Neural progenitor cell (in vitro differentiated cells): ENCODE measurements at places on chromosomes 2 and 18.

GRCh38 chr2:118986738-118987137 lies 44.7 kb downstream of the MARCO start:
- H3K4me3 ChIP-seq = no peak overlapping the region
- H3K4me1 ChIP-seq = no peaks in the 10 kb centered on the region
- no peaks in the 10 kb centered on the region for H3K27me3 ChIP-seq
- no peak for DNase-seq

DNA sequence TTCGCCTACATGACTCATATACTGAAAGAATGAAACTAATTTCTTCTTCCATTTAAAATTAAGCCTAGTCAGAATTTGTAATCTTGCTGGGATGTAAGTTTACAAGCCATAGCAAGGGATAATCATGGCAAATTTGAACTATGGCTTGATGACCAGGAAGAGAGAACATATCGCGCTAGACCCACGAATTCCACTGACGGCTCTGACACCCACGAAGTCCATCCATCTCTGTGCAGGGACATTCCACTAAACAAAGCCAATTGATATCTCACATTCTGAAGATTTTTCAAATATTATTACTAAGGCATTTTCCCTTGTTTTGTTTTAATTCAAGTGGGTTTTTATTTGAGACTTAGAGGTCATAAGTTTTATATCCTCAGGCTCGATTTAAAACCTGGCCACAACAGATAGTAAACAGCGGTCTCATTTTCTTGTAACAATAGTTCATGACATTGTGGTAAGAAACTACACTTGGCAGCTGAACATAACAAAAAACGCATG lies 113.0 kb downstream of the QPCT start:
- no peaks in the 10 kb centered on the region for H3K36me3 ChIP-seq
- DNase-seq = no peak
- H3K4me1 ChIP-seq = no peaks in the 10 kb centered on the region
- H3K27ac ChIP-seq = no peak overlapping the region
- no peak overlapping the region for H3K4me3 ChIP-seq

- H3K27me3 ChIP-seq = no peaks in the 10 kb centered on the region
- DNase-seq = no peak
- H3K4me3 ChIP-seq = no peak overlapping the region
Observed at GRCh38 chr18:13878857-13879256, 36.5 kb downstream of the MC2R start.

- H3K27me3 ChIP-seq = no peaks in the 10 kb centered on the region
- H3K36me3 ChIP-seq = no peaks in the 10 kb centered on the region
- H3K4me3 ChIP-seq = no peak overlapping the region
- no peak overlapping the region for H3K27ac ChIP-seq
- peaks cover 5% of the 10 kb centered on the region for H3K4me1 ChIP-seq
Observed at GRCh38 chr18:10077986-10078385, 164.2 kb downstream of the VAPA start.

DNA sequence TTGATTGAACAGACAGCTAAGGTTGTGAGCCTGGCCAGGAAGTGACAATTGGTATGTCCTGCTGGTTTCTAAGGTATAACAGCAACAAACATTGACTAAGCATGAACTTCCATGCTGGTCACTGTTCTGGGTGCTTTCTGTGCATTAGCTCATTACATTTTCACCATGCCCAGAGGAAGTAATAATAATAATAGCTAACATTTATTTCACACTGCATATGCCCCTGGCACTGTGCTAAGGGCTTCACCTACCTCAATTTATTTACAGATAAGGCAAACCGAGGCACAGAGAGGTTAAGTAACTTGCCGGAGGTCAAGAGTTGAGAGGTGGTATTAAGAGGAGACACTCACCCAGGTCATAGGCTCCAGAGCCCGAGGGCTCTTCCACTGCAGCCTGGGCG lies 113.6 kb downstream of the PDCL3 start:
- H3K4me3 ChIP-seq = no peak overlapping the region
- H3K27ac ChIP-seq = no peak overlapping the region
- H3K36me3 ChIP-seq = no peaks in the 10 kb centered on the region
- no peaks in the 10 kb centered on the region for H3K4me1 ChIP-seq
- H3K27me3 ChIP-seq = no peaks in the 10 kb centered on the region
- no peak for DNase-seq

GRCh38 chr2:29021886-29022285 lies 40.8 kb downstream of the TOGARAM2 start:
- H3K36me3 ChIP-seq = no peaks in the 10 kb centered on the region
- no peaks in the 10 kb centered on the region for H3K27me3 ChIP-seq
- H3K4me3 ChIP-seq = no peak overlapping the region
- peaks cover 25% of the 10 kb centered on the region for H3K4me1 ChIP-seq
- no peak overlapping the region for H3K27ac ChIP-seq
- DNase-seq = no peak

- no peaks in the 10 kb centered on the region for H3K27me3 ChIP-seq
- H3K4me3 ChIP-seq = no peak overlapping the region
- H3K4me1 ChIP-seq = no peaks in the 10 kb centered on the region
Observed at GRCh38 chr2:191544461-191545062, 133.4 kb upstream of the NABP1 start.

DNA sequence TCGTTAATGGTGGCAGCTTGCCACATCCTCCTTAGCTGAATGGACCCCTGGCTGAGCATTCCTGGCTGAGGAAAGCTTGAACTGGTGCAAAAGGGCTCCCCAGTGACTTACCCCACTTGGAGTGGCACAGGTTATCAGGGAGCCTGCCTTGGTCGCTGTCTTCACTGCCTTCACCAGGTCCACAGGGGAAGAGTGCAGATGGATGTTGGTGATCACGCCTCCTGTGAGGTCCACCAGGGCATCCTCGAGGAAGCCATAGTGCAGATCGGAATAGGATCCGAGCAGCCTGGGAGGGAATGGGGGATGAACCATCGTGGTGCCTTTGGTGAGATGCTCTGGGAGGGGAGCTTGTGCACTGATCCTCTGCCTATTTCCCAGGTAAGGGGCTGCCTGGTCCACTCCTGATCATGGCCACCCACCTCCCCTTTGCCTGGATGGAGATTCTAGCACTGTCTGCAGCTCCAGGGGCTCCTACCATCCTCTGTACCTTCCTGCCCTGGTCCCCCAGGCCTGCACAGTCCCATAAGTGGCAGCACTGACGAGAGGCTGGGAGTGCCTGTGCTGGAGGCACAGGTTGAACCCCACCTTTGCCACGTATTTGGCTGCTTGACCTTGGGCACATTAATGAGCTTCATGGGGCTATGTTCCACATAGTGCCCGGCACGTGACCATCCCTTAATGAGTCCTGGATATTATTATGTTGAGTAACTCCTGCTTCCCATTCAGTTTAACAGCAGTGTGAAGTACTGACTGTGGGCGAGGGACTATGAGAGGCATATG lies 43.0 kb downstream of the CAPN13 start:
- H3K27ac ChIP-seq = no peak overlapping the region
- H3K4me3 ChIP-seq = no peak overlapping the region
- H3K36me3 ChIP-seq = no peaks in the 10 kb centered on the region
- DNase-seq = no peak
- no peaks in the 10 kb centered on the region for H3K27me3 ChIP-seq

GRCh38 chr2:114113518-114113917 lies 223.6 kb downstream of the ACTR3 start:
- no peak overlapping the region for H3K4me3 ChIP-seq
- H3K36me3 ChIP-seq = no peaks in the 10 kb centered on the region
- no peak overlapping the region for H3K27ac ChIP-seq
- H3K27me3 ChIP-seq = no peaks in the 10 kb centered on the region

DNA sequence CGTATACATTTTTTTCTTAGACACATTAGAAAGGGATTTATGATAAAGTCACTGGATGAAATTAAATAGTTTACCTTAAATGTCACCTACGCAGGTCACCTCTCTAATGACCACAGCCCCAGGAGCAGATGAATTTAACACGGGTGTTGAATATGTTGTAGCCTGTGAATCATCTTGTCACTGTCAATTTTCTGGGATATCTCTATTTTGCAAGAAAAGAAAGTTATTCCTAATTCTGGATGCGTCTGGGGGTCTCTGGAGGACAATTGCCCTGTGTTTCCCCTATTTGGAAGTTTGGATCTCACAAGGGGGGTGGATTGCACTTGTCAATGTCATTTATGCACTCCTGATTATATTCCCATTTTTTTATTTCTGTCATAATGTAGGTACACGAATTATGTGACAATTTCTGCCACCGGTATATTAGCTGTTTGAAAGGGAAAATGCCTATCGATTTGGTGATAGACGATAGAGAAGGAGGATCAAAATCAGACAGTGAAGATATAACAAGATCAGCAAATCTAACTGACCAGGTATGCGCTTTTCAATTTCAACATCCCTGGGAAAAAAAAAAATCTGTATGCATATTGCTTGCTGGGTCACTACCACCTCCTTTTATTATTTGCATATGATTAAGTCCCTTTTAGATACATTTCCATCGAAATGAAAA lies 7.7 kb downstream of the MEIS1 start:
- peaks cover 100% of the 10 kb centered on the region for H3K27me3 ChIP-seq
- H3K27ac ChIP-seq = no peak overlapping the region
- peaks cover 71% of the 10 kb centered on the region for H3K4me1 ChIP-seq
- no peak for DNase-seq
- H3K4me3 ChIP-seq = no peak overlapping the region
- H3K36me3 ChIP-seq = no peaks in the 10 kb centered on the region

DNA sequence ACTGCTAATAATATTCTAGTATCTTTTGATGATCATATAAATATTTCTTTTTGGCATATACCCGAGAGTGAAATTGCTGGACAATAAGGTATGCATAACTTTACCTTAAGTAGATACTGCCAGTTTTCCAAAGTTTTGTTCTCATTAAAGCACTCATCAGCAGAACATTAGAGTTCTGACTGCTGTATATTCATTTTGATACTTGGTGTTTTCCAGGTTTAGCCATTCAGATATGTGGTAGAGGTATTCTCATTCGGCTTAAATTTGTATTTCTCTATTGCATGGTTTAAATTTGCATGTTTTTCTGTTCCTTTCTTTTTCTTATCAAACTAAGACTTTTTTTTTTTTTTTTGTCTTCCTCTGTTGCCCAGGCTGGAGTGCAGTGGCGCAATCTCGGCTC lies 18.2 kb downstream of the CYBRD1 start:
- no peak for DNase-seq
- no peaks in the 10 kb centered on the region for H3K36me3 ChIP-seq
- no peaks in the 10 kb centered on the region for H3K4me1 ChIP-seq
- H3K27ac ChIP-seq = no peak overlapping the region

- no peaks in the 10 kb centered on the region for H3K36me3 ChIP-seq
- no peak overlapping the region for H3K4me3 ChIP-seq
- DNase-seq = no peak
- peaks cover 17% of the 10 kb centered on the region for H3K4me1 ChIP-seq
- H3K27me3 ChIP-seq = no peaks in the 10 kb centered on the region
Observed at GRCh38 chr2:96090196-96090926, 26.0 kb downstream of the ADRA2B start.

- no peak overlapping the region for H3K27ac ChIP-seq
- H3K36me3 ChIP-seq = no peaks in the 10 kb centered on the region
- no peaks in the 10 kb centered on the region for H3K4me1 ChIP-seq
- DNase-seq = no peak
Observed at GRCh38 chr2:204917089-204917701, 371.9 kb downstream of the PARD3B start.

DNA sequence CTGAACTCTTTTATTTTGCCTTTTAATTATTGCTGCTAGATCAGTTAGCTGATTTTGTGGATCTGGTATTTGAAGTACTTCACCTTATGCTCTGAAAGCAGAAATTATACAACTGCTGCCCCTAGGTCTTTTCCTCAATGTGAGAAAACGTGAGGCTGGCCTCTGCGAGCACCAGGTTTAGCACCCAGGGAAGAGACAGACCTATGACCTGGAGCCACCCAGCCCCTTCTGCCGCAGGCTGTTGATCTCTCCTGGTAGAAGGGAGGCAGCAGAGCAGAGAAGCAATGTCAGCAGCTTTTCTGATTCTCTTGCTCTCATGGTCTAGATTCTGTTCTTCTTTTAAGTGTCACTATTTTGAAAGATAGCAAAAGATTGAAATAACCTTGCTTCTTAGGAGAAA lies 19.9 kb downstream of the TRAPPC12 start:
- no peaks in the 10 kb centered on the region for H3K27me3 ChIP-seq
- peaks cover 26% of the 10 kb centered on the region for H3K36me3 ChIP-seq
- peaks cover 15% of the 10 kb centered on the region for H3K4me1 ChIP-seq
- H3K27ac ChIP-seq = no peak overlapping the region
- DNase-seq = no peak

GRCh38 chr2:19046986-19047780 lies 311.2 kb downstream of the OSR1 start:
- H3K4me1 ChIP-seq = no peaks in the 10 kb centered on the region
- H3K27ac ChIP-seq = no peak overlapping the region
- H3K36me3 ChIP-seq = no peaks in the 10 kb centered on the region
- no peaks in the 10 kb centered on the region for H3K27me3 ChIP-seq
- no peak overlapping the region for H3K4me3 ChIP-seq

GRCh38 chr18:73975266-73975665 lies 172.4 kb downstream of the FBXO15 start:
- no peak overlapping the region for H3K27ac ChIP-seq
- no peaks in the 10 kb centered on the region for H3K4me1 ChIP-seq
- no peaks in the 10 kb centered on the region for H3K36me3 ChIP-seq
- DNase-seq = no peak
- H3K27me3 ChIP-seq = no peaks in the 10 kb centered on the region

DNA sequence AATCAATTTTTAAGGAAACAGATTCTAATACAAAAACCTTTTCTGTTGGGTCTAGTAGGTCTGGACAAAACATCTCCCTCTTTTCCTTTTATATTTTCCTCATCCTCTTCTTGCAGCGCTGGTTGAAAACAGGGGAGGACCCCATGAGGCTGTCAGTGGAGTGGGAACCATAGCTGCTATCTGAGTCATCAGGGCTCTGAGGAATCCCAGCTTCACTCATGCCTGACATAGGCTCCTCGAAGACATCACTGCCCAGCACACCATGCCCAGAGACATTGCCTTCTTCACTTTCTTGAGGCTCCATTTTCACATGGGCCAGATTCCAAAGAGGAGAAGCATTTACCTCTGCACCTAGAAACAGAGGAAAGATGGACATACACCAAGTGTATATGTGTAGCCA lies 10.0 kb downstream of the SUPT7L start:
- no peaks in the 10 kb centered on the region for H3K4me1 ChIP-seq
- no peak overlapping the region for H3K4me3 ChIP-seq
- H3K27me3 ChIP-seq = no peaks in the 10 kb centered on the region
- peaks cover 11% of the 10 kb centered on the region for H3K36me3 ChIP-seq
- H3K27ac ChIP-seq = no peak overlapping the region

DNA sequence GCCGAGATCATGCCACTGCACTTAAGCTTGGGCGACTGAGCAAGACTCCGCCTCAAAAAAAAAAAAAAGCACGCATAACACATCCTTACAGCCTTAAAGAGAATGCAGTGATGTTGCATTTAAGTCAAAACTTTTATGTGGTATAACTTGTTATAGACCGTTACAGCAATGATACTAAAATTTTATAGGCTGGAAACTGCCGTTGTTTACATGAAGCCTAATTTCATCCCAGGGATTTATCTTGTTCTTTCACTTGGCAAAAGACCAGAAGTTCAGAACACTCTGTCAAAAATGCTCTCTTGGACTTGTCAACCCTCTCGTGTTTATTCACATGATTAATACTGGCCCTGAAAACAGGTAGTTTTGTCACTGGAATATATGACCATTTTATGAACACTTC lies 7.4 kb downstream of the GNAL start:
- peaks cover 5% of the 10 kb centered on the region for H3K27me3 ChIP-seq
- no peaks in the 10 kb centered on the region for H3K36me3 ChIP-seq
- no peaks in the 10 kb centered on the region for H3K4me1 ChIP-seq
- no peak overlapping the region for H3K4me3 ChIP-seq
